ENCODE measurements at places on chromosomes 3 and 15.
A peak's percentile ranks its signal among the peaks of the same experiment; 100 is the strongest.

DNA sequence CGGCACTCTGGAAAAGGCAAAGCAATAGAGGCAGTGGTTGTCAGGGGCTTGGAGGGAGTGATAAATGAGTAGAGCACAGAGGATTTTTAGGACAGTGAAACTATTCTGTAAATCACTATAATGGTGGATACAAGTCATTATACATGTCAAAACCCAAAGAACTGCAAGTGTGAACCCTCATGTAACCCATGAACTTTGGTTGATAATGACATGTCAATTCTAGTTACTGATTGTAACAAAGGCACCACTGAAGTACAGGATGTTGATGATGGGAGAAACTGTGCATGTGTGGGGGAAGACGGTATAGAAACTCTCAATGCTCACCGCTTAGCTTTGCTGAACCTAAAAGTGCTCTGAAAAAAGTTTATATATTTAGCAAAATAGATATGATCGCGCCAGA, 36.0 kb downstream of the BTLA start:
- DNase-seq = no peak

DNA sequence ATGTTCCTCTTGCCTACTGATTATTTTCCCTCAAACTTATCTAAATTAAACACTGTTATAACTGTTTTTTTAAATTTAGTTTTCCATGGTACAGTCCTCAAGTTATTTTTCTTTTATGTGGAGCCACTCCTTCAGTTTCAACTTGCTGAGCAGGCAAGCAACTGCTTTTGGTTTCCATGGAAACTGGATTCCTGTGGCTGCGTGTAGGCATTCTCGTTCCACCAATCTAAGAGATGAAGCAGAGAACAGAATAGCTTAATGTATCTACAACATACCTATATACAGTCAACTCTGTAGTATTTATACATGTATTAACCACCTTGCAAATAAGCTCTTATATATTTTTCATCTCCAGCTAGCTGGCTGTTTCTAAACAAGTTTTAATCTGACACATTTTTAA, 25.8 kb upstream of the ANXA2 start:
- no peak for DNase-seq

- no peak for DNase-seq
Measured at GRCh38 chr15:55823699-55824340, 80.9 kb upstream of the PRTG start.

- no peak for DNase-seq
Measured at GRCh38 chr3:56955492-56956111, 104.9 kb upstream of the SPATA12 start.

- DNase-seq = no peak
Measured at GRCh38 chr3:156236556-156237260, 116.3 kb downstream of the KCNAB1 start.

GRCh38 chr3:134057654-134058110, 28.0 kb upstream of the SLCO2A1 start:
- DNase-seq = no peak

DNA sequence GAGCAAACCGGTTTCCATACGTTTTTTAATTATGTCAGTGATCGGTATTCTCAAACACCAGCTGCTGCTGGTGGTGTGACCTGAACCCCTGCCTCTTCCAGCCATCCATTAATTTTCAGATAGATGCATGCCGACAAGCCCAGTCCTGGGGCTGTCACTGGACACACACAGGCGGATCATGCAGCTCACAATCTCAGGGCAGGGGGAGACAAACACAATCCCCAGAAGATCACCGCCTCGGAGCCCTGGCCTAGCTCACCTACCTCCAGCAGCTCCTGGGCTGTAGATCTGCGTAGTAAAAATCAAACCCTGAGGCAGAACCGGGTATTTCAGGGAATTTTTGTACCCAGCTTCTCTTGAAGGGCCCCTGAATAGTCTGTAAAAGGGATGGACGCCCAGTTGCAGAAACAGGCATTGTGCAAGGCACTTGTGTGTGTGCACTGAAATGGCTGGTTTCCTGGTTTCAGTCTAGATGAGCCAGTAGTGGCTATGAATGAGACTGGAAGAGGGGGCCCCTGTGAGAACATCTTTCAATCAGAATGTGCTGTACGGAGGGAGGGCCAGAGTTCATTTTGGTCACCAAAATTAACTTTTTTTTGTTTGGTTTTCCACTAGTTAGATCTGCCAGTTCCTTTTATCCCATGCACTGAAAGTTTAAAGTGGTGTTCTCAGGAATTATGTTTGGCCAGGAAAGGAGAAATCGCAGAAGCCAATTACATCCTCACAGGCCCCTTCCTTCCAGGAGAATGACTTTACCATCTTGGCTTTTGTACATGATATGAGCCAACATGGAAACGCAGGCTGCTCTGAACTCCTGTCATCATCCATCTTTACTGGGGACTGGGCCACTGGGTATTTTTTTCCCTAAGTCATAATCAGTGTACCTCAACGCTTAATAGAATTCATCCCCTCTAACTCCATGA, 55.0 kb upstream of the RPL32 start:
- no peak for DNase-seq

DNA sequence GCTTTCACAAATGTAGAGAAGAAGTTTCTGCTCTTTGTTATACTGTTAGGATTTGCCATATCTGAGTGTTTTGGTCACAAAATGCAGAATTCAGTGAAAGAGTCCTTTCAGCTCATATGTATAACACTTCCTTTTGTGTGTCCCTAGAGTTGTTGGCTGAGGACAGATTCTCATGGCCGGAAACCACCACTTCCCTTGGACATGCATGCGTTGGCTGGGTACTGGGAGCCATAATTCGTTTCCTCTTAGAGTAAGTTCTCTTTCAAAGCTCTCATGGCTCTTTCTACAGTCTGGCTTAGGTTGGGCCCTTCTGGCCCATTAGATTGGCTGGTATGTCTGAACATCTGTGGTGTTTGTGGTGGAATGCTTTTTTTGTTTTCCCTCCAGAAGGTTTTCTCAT, 298.5 kb downstream of the DIPK2A start:
- no peak for DNase-seq

DNA sequence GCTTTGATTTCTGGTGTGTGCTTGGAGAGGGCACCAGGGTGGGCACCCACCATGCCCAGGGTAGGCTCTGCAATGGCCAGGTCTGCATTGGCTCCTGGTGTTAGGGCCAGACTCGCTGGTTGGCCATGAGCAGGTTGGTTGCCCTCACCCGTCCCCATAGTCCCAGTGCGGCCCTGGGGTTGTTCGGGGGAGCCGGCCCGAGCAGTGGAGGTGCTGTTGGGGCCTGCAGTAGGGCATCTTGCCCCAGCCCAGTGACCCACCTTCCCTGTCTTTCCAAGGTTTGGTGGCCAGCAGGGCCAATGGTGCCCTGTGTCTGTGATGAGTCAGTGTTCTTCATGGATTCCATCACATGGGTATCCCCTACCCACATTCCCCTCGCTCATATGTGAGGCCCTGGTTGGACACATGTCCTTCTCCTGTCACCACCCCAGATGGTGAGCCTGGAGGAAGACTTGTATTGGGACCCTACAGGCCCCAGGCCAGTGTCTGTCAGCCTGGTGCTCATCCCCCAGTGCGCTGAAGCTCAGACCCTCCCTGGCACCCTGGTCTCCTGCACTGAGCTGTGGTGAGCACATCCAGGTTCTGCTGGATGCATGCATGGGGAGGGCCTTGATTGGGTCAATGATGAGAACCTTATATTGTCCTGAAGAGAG, 190.1 kb downstream of the UBE3A start:
- no peak for DNase-seq

GRCh38 chr3:39137991-39138803, 15.2 kb downstream of the CSRNP1 start:
- no peak for DNase-seq

- DNase-seq = no peak
Measured at GRCh38 chr15:89486726-89487050, 9.7 kb downstream of the RHCG start.

DNA sequence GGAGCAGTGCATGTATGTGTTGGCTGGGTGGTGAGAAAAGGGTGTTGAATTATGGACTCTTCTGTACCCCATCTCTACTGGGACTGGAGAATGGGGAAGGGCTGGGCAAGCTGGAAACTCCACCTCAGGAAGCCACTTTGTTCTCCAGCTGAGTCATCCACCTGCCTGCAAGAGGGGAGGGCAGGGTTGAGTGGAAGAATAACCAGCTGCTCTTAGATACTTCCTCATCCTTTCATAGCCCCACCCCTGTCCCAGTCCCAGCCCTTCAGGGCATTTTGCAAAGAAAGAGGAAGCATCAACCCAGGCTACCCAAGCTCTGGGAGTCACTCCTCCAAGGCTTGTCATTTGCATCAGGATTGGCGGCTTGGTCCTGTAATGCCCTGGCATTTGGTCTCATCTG, 33.1 kb downstream of the RAB11A start:
- DNase-seq = no peak

DNA sequence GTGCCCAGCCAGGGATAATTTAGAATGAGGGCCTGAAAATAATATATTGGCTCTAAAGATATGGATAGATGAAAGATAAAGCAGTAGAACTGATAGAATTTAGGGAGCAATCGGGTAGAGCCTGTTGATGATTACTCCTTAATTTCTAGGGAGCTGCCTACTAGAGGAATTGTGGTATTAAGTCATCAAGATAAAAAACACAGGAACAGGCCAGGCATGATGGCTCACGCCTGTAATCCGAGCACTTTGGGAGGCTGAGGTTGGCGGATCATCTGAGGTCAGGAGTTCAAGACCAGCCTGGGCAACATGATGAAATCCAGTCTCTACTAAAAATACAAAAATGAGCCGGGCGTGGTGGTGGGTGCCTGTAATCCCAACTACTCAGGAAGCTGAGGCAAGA, 130.4 kb downstream of the PCCB start:
- no peak for DNase-seq

DNA sequence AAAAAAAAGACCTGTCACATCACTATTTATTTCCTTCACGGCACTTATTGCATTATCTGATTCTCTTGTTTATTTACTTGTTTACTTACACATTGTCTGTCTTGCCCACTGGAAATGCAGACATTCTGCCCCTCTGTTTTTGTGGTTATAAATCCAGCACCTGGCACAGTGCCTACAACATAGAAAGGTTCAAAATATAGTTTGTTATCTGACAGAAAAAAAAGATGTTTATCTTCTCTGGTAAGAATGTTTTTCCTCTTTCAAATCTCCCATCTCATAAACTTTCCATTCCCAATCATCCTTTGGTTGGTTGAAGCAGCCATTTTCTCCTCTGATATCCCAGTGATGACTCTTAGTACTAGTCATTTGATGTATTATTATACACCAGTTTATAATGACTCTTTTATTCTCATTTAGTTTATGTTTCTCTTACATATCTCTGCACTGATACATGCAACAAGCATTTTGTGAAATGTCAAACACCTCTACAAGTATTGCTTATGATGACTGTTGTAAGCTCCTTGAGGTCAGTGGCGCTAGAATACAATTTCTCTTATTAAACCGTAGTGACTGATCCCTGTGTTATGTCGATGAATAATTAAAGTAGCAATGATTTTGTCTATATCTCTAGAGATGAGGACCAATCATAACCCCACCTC, 398.4 kb upstream of the TBL1XR1 start:
- DNase-seq = no peak

DNA sequence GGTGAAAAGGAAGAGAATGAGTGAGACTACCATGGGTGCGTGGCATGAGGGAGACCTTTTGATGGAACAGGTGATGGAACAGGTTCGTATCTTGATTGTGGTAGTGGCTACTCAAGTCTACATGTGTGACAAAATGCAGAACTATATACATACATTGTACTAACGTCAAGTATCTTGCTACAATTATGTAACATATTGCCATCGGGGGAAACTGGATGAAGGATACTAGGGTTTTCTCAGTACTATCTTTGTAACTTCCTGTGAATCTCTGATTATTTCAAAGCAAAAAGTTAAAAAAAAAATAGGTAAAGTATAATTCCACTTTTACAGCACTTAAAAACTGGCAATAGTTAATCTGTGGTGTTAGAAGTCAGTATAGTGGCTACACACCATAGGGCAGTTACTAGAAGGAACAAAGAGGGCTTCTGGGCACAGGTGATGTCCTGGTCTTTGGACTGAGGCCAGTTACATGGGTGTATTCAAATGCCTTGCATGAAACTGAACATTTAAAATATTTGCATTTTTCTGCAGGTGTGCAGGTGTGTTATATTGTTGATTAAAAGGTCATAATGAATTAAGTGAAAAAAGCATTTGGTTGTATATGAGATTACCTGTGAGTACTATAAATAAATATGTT, 61.4 kb downstream of the LRRK1 start:
- no peak for DNase-seq

DNA sequence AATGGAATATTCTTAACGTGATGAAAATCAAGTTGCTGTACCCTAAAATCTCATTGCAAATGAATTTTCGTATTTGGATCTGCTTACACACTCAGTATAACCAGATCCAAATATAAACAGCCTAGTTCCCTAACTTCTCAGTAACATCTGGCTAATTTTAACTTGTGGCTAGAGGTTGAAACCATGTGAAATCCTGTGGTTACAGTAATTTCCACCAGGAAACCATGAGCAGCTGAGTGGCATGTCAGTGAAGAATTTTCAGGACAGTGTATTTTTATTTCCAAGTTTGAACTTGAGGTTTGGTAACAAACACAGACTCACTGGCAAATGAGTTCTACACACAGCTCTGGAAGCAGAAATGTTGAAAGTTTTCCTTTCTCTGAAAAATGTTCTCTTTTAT, 754.1 kb downstream of the NR2F2 start:
- no peak for DNase-seq

GRCh38 chr3:102006812-102007485, 157.6 kb downstream of the NFKBIZ start:
- DNase-seq = peak; percentile 12

- no peak for DNase-seq
Measured at GRCh38 chr3:114861666-114862065, 285.4 kb downstream of the ZBTB20 start.

DNA sequence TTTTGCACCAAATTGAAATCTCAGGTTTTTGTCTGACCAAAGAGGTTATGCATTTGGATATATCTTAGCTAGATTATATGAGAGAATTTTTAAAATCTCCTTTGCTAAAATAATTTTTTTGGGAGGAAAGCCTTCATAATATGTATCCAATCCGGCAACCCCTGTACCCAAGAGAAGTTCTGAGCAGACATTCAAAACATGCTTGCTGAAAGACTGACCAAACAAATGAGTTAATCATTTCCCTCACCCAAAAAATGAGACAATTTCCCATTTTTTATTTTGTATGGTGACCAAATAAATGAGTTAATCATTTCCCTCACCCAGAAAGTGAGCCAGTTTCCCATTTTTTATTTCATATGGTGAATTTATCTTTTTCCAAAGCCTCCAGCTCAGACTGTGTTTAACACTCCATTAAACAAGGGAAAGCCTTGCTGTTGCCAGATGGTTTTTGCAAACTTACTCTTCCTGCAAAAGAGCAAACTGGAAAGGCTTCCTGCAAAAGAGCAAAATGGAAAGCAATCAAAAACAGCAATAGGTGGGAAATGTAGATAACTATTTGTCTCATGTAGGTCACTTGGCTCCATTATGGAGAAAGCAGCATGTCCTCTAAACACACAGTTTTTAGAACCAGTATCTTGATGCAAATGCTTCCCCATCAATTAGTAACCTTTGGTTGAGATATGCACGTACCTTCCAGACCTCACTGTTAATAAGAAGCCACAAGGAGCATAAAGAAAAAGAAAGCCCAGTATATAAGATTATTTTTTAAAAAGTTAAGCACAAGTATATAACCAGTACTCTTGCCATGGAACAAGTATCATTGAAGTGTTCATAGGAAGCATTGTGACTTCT, 78.4 kb upstream of the OSTN start:
- DNase-seq = no peak

Measured in spinal cord (tissue), 10 donors.